Activated CD4-positive, CD25-positive, alpha-beta regulatory T cell treated with anti-CD3 and anti-CD28 coated beads, Interleukin-2, amount 50 U/mL, for 72 hours (primary cell): ENCODE measurements at places on chromosomes 2 and 18.

DNA sequence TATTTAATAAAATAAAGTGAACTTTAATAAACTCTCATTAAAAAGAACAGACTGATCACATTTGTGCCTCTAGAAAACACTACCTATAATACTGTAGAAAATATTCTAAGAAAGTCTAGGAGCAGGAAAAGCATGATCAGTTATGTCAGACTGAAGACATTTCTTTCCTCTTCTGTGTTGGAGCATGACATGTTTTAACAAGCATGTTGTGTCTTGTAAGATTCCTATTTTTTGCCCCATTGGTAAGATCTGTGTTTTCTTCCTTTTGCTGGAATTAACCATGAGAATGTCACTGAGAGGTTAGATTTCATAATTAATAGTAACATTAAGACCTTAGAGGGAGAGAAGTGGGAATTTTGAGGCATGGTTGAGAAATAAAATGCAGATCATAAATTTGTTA lies 27.7 kb downstream of the LAMA3 start:
- no peak for DNase-seq

DNA sequence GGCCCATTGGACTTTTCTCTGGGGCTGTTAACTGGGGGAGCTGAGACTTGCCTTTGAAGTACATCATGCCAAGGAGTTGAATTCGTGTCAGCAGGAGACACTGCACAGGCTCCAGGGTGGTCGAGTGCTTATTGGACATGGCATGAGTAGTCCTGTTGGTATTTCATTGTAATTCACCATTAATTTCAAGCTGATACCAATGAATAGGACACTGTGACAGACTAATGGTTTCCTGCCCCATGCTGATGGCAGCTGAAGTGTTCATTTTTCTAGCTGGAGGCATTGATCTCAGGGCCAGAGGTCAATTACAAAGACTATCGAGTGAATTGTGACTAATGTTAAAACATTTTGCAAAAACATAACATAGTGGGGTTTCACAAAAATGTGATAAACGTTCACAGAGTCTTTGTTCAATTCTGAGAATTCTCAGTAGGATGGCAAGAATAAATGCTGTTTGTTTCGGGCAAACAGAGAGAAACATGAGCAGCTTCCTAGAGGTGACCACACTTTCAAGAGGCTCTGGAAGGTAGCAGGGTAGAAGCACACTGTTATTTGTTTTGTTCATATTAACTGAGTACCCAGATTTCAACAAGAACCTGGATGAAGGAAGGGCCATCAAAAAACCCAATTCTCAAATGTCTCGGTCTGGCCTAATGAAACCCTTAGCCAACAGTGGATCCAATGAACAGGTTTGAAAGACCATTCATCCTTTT lies 90.6 kb upstream of the ARL4C start:
- no peak for DNase-seq

- no peak for DNase-seq
These were observed 316.7 kb downstream of the LRP1B start for GRCh38 chr2:141814150-141814549.

- DNase-seq = no peak
These were observed 42.2 kb downstream of the KLHL14 start for GRCh38 chr18:32730620-32731091.

GRCh38 chr2:207492461-207492860 lies 37.3 kb upstream of the CREB1 start:
- DNase-seq = no peak

DNA sequence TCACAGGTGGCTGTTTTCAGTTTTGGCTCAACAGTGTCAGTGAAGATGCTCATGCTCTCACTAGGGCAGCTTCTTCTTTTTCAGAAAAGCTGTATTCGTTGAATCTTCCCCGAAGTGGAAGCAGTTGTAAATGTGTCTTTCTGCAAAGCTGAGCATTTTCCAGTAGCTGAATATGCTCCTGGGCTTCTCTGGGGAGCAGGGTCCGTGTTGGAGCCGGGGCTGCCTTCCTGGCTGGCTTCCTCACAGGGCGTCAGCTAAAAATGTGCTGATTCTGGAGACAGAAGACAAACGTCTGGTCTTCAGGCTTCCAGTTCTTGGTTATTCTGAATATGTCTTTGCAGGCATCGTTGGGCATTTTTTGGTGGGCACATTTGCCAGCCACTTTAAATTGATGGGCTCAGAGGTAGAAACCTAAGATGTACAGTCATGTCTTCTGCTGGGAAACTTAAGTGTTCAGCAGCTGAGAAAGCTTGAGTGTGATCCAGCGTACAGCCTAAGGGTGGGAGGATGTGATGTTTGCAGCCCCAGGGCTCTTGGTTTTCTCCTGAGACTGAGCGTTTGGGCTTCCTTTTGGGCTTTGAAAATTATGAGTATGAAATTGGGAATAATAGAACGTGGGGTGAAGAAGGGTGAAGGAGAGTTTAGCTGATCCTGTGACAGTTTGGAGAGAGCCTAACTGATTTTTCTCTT lies 19.0 kb downstream of the SETBP1 start:
- no peak for DNase-seq

GRCh38 chr18:3903337-3903736 lies 453.4 kb downstream of the TGIF1 start:
- no peak for DNase-seq

DNA sequence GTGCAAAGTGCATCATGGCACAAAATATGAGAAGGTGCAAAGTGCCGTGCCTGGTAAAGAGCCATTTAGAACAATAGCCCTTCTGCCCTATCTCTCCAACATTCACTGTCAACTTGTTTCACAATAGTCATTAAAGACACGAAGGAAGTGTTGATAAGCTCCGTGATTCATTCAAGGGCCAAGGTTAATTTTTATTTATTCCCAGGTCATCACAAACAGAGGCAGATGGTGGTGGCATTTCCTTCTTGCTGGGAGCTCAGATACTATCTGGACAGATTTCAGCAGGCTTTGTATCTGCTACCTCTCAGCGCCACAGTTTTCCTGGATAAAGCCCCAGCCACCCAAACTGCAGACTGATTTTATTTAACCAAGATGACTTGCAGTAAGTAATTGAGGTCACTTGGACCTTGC lies 309.3 kb downstream of the ZNF521 start:
- DNase-seq = no peak

DNA sequence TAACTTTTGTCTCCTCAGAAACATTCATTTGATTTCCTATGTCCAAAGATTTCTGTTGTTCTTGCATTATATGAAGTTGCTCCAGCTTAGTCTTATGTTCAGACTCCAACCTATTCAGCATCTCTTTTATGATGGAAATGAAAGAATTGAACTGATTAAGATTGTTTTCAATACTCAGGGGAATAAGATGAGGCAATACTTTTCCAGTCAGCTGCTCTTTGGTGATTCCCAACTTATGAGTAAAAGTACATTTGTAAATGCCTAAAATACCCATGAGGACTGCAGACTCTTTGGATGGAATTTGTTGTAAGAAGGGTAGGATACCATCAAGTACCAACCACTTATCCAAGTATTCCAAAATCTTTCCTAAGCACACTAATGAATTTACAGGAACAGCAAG lies 39.8 kb downstream of the TRAK2 start:
- DNase-seq = no peak

DNA sequence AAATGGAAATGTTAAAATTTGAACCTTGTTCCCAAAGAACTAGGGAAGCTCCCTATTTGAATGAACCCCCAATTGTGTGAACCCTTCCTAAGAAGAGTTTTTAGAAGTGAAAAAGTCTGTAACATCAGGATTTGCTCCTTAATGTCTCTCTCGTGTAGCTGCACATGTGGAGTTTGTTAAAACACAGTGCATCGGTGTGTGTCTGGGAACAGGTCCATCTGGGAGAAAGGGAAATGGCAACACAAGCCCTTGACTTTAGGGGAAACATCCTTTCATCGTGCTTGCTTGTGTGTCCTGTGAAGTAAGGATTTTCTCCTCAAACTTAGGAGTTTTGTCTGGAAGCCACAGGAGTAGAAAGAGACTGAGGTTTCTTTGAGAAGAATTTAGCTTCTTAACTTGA lies 203.9 kb downstream of the PRKCE start:
- DNase-seq = no peak

DNA sequence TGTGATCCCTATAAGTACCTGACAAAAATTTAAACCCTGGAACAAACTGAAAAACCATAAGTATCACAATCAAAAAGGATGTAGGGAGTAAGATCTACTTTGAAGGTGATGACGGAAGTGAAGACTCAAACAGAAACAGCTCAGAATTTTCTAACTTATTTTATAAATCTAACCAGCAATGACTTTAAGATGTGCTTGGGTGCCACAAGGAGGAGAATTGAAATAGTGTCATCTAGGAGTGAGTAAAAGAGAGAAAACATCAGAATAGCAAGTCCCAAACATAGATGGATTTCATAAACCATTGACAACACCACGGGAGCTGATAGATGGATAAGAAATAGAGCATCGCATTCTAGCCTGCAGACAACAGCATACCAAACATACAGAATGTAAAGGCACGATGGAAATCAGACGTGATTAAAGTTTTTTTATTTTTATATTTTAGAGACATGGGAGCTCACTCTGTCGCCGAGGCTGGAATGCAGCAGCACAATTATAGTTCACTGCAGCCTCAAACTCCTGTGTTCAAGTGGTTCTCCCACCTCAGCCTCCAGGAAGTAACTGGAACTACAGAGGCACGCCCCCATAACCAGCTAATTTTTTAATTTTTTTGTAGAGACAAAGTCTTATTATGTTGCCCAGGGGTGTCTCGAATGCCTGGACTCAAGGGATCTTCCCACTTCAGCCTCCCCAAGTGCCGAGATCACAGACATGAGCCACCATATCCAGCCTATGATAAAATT lies 36.9 kb downstream of the MAP3K19 start:
- DNase-seq = no peak

DNA sequence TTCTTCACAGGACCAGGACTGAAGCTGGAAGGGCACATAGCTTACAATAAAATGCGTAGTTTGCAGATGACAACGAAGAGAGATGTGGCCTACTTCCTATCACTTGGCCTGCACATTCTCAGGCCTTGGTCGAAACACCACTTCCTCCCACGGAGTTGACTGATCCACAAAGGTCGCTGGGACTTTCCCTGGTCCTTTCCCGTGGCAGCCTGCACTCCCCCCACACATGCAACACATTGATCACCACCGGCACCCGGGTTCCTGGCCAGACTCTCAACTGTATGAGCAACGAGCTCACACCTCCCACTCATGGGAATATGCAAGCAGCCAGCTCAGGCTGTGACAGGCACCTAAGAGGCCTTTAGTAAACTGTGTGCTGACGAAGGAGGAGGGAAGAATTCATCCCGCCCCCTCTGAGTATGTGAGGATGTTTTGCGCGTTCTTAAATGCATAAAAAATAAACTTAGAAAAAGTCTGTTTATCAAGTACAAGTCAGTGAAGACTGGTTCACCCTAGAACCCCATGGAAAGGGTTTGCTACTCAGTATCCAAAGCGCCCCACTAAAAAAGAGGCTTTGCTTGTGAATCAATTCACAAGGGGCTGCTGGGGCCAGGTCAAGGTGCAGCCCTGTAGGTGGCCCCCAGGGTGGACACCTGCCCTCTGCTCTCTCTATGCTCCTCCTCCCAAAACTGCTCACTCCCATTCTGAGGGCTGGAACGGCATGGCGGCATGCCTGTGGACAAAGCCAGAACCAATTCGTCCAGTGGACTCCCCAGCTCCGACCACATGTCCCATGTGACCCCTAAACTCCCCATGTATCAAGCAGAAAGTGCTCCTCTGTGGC lies 154.3 kb downstream of the EIPR1 start:
- peak; percentile 78 for DNase-seq

- DNase-seq = no peak
These were observed 183.5 kb upstream of the FAM98A start for GRCh38 chr2:33782395-33783230.

DNA sequence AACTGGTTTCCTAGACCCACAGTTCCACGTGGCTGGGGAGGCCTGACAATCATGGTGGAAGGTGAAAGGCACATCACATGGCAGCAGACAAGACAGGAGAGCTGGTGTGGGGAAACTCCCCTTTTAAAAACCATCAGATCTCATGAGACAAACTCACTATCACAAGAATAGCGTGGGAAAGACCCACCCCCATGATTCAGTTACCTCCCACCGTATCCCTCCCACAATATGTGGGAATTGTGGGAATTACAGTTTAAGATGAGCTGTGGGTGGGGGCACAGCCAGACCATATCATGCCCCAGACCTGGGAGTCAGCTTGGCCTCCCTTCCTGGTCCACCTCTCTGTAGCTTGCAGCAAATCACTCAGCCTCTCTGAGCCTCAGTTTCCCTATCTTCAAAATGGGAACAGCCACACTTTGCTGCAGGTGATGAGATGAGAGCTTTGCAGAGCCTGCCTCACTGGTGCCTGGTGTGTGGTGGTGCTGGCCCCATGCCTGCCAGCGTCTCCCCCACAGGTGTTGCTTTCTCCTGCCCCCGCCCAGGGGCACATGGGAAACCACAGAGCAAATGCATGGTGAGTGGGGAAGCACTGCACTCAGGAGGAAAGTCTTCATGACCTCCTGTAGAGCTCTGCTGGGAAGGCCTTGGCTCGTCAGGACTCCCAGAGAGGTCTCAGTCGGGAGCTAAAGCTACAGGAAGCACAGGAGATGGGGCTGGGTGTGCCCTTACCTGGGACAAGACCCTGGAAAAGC lies 31.1 kb downstream of the GREB1 start:
- DNase-seq = no peak

GRCh38 chr18:5895876-5896740 lies 786 bp upstream of the TMEM200C start:
- DNase-seq = no peak

DNA sequence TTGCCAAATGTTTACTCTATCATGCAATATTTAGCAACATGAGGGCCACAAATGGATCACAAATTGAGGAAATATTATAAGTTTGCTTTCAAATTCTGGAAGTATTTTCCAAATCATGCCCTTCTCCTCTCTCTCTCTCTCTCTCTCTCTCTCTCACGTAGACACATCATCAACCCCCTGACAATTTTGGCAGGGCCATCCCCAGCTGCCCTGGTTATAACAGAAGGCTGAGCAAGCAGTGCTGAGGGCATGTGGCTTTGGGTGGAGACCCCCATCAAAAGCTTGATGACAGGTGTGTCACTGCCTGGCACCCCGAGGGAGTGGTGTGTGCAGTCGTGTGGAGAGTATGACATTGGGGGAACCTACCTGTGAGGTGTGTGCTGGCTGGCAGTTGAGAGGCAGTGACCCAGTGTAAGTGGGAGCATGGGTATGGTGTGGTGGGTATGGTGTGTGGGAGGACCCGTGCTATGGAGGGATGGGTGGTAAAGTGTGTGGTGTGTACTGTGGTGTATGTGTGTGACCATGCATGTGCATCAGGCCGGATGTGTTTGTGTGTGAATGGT lies 224.5 kb downstream of the TTC32 start:
- no peak for DNase-seq

DNA sequence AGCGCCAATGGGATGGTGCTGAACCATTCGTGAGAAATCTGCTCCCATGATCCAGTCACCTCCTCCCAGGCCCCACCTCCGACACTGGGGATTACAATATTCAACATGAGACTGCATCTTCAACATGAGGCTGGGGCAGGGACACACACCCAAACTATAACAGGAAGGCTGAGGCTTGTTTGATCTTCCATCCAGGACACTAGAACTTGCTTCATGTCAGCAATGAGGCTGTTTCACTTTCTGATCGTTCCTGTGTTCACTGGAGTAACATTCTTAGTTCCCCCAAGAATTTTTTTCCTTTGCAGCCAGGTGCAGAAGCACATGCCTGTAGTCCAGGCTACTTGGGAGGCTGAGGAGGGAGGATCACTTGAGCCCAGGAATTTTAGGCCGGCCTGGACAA lies 30.8 kb upstream of the SOX11 start:
- DNase-seq = no peak
